Ovary (tissue), 10 donors: ENCODE measurements at places on chromosomes 5 and 9. TPM values are rescaled to one million over a fixed set of nuclear protein-coding genes. Genes with fewer than 3 reads are reported as not detected.

- H3K4me1 ChIP-seq, result peaks cover 39% of the 10 kb centered on the region
- H3K36me3 ChIP-seq, result no peaks in the 10 kb centered on the region
- H3K27ac ChIP-seq, result peak overlapping the region; percentile 72
Measured at GRCh38 chr5:172412724-172413286, 41.5 kb downstream of the SH3PXD2B start.

PDE8B gene
- total RNA-seq, result 12.9 TPM

PITX1 gene
- total RNA-seq, result 0.11 TPM

TMC1 gene
- total RNA-seq, result 0.53 TPM

DNA sequence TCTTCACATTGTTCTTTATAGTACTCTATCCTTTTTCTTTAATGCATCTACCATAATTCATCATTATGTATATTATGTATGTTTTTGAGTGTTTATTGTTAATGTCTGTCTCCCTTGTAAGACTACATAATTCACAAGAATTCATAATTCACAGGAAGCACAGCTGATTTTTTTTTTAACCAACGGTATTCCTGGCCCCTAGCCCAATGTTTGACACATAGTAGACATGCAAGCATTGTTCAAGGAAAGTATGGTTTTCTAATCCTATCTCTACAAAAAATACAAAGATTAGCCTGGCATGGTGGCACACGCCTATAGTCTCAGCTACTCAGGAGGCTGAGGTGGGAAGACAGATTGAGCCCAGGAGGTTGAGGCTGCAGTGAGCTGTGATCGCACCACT, 160.6 kb downstream of the PPP2R2B start:
- H3K4me1 ChIP-seq, result no peaks in the 10 kb centered on the region
- H3K27ac ChIP-seq, result no peak overlapping the region
- no peaks in the 10 kb centered on the region for H3K36me3 ChIP-seq
- no peak overlapping the region for H3K4me3 ChIP-seq
- no peak for DNase-seq

ISCA1 gene
- total RNA-seq, result 34.9 TPM

DNA sequence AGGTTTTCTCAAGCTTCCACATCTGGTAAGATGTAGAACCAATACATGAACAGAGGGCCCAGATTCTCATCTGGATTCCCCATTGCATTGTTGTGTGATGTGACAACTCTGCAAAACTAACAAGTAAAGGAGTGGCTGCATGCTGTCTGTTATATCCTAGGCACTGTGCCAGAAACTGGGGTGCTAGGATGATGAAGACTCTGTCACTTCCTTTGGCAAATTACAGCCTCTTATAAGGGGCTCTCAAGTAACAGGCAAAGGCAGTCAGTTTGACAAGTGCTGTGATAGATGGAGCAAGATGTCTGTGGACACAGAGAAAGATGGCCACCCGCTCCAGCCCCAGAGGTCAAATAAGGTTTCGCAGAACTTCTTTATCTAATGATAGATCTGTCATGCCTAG, 115.7 kb downstream of the PAPPA start:
- H3K36me3 ChIP-seq, result no peaks in the 10 kb centered on the region
- no peak overlapping the region for H3K27ac ChIP-seq
- no peak overlapping the region for H3K4me3 ChIP-seq
- DNase-seq, result no peak
- no peaks in the 10 kb centered on the region for H3K27me3 ChIP-seq

GRCh38 chr5:107058235-107058634, 612.5 kb downstream of the EFNA5 start:
- DNase-seq, result no peak
- no peaks in the 10 kb centered on the region for H3K4me1 ChIP-seq
- no peak overlapping the region for H3K27ac ChIP-seq
- no peaks in the 10 kb centered on the region for H3K27me3 ChIP-seq
- H3K4me3 ChIP-seq, result no peak overlapping the region
- H3K36me3 ChIP-seq, result no peaks in the 10 kb centered on the region

DNA sequence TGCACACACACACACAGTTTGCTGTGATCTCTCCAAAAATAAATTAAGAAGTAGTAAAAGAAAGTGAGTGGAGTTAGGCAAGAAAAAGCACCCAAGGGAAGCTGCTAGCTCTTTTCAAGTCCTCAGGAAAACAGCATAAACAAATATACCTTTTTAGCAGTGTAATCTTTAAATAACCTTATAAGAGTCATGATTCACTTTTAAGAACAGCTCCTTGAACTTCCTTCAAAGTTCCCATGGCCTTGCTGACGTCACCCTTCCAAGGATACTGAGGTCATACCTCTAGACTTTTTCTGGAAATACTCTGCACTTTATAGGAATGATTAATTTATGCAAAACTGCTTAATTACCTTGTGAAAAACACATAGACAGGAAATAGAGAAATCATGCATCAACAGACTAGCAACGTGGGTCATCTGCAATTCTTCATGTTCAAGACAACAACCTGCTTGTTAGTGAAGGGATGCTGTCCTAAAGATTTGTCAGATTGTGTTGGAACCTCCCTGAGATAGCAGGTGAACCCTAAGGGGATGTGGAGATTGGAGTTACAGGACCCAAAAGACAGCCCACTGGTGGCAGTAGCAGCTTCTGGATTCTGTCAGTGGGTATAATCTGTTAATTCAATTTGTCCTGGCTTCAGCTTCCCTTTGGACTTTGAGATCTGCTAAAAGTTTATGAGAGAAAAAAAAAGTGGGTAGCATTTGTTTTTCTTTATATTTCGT, 229.0 kb downstream of the ELAVL2 start:
- no peaks in the 10 kb centered on the region for H3K4me1 ChIP-seq
- H3K36me3 ChIP-seq, result no peaks in the 10 kb centered on the region
- H3K27me3 ChIP-seq, result no peaks in the 10 kb centered on the region
- H3K27ac ChIP-seq, result no peak overlapping the region
- no peak overlapping the region for H3K4me3 ChIP-seq

CYLC2 gene
- not detected for total RNA-seq

GRCh38 chr5:134833340-134834032, 12.3 kb upstream of the C5orf24 start:
- H3K27ac ChIP-seq, result no peak overlapping the region
- H3K4me3 ChIP-seq, result no peak overlapping the region
- H3K4me1 ChIP-seq, result peaks cover 2% of the 10 kb centered on the region
- no peaks in the 10 kb centered on the region for H3K36me3 ChIP-seq
- DNase-seq, result no peak

- H3K4me1 ChIP-seq, result no peaks in the 10 kb centered on the region
- no peaks in the 10 kb centered on the region for H3K36me3 ChIP-seq
- DNase-seq, result no peak
- no peaks in the 10 kb centered on the region for H3K27me3 ChIP-seq
Measured at GRCh38 chr9:138040446-138041430, 163.2 kb downstream of the CACNA1B start.

SOHLH1 gene
- total RNA-seq, result not detected

- no peaks in the 10 kb centered on the region for H3K27me3 ChIP-seq
- no peaks in the 10 kb centered on the region for H3K36me3 ChIP-seq
- H3K4me3 ChIP-seq, result no peak overlapping the region
- no peak overlapping the region for H3K27ac ChIP-seq
Measured at GRCh38 chr5:31404325-31404724, 127.6 kb downstream of the DROSHA start.

SLC25A2 gene
- not detected for total RNA-seq

GRCh38 chr9:131824155-131824594, 84.3 kb upstream of the RAPGEF1 start:
- H3K4me1 ChIP-seq, result no peaks in the 10 kb centered on the region
- no peaks in the 10 kb centered on the region for H3K27me3 ChIP-seq
- DNase-seq, result no peak
- no peak overlapping the region for H3K4me3 ChIP-seq

GRCh38 chr9:113463418-113464285, at the start of gene RGS3:
Gene RGS3, plus strand, starts transcription at chr9:113463727. Its CDS starts 76 bp downstream, at chr9:113463803.
- no peak within 1 kb of the TSS for H3K27ac ChIP-seq
- peak within 1 kb of the TSS; percentile 31 for H3K4me3 ChIP-seq
- H3K4me1 ChIP-seq, result peaks cover 2% of the 10 kb centered on the region
- H3K36me3 ChIP-seq, result no peaks in the 10 kb centered on the region

PCDHA1 gene
- total RNA-seq, result not detected

DNA sequence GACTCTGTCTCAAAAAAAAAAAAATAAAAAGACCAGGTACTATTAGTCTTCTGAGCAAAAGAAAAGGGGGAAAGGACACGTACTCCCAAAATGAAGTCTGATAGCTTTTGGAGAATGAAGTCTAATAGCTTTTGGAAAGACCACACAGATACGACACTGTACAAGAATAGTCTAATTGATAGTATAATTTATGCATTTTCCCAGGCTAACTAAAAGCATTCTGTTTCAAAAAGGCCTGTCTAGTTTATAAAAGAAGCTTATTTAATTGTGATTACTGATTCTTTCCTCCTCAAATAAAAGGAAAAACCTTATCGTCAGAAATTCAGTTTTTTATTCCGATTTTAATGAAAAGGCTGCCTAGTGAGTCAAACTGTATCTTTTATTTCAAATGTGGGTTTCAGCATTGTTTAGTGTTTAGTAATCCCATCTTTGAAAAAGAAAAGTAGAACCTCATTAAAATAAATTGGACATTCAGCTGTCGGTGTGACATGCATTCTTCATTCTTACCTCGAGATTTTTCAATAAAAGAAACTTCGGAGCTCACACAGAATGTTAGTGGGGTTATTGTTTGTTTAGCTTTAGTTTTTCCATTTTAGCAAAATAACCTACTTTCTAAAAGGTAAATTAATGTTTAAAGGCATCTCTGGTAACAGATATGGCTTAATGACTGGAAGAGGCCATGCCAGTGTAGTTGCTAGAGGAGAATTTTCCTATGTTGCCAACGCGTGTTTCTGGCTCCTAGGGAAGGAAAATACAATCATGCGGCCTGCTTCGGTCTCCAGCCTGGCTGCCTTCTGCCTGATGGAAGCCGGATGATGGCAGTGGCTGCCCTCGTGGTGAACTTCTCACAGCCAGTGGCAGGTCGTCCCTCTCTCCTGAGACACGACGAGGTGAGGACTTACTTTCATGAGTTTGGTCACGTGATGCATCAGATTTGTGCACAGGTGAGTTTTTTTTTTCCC, 70.0 kb downstream of the NLN start:
- H3K4me3 ChIP-seq, result no peak overlapping the region

GRCh38 chr9:70177121-70177520, 81.7 kb upstream of the SMC5 start:
- H3K36me3 ChIP-seq, result no peaks in the 10 kb centered on the region
- H3K27ac ChIP-seq, result no peak overlapping the region
- no peak overlapping the region for H3K4me3 ChIP-seq
- no peaks in the 10 kb centered on the region for H3K27me3 ChIP-seq
- DNase-seq, result no peak

FIBCD1 gene
- total RNA-seq, result not detected

- DNase-seq, result no peak
- H3K27me3 ChIP-seq, result no peaks in the 10 kb centered on the region
- no peaks in the 10 kb centered on the region for H3K36me3 ChIP-seq
Measured at GRCh38 chr9:36263683-36264082, 5.4 kb upstream of the GNE start.

DNA sequence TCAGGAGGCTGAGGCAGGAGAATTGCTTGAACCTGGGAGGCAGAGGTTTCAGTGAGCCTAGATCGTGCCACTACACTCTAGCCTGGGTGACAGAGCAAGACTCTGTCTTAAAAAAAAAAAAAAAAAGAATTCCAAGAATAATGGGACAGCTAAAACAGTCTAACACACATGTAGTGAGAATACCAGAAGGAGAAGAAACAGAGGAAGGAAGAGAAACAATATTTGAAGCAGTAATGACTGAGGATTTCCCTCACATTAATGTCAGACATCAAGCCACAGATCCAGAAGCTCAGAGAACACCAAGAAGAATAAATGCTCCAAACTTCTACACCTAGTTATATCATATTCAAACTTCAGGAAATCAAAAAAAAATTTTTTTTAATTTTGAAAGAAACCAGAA, 47.1 kb upstream of the EFNA5 start:
- no peak overlapping the region for H3K4me3 ChIP-seq
- H3K27ac ChIP-seq, result no peak overlapping the region
- H3K27me3 ChIP-seq, result no peaks in the 10 kb centered on the region

ARSB gene
- total RNA-seq, result 5.8 TPM

PLEKHG4B gene
- total RNA-seq, result 1.8 TPM

PLPPR1 gene
- not detected for total RNA-seq
